Stimulated activated CD4-positive, alpha-beta T cell treated with anti-CD3 and anti-CD28 coated beads, Interleukin-15, amount 100 ng/mL, for 1 hour (primary cell): ENCODE measurements at places on chromosomes 11 and 22.
A peak's percentile ranks its signal among the peaks of the same experiment; 100 is the strongest.

- DNase-seq, result no peak
Measured at GRCh38 chr22:24594569-24595120, 1.8 kb upstream of the LRRC75B start.

DNA sequence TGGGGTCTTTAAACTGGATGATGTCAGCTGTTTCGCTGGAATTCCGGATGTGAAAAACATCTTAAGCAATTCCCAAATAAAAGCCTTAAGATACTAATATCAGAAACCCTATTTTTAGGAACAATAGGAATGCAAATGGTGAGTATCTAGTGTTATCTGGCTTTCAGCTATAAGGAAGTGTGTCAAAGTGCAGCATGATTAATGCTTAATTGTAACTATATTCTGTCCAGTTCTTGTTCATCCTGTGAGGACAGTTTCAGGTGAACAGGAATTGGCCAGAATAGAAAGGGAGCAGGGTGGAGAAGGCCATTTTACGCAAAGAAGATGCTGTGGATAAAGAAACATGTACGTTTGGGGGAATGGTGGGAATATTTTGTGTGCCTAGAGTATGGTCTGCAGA lies 108.2 kb downstream of the RASSF10 start:
- DNase-seq, result no peak

- no peak for DNase-seq
Measured at GRCh38 chr11:8381343-8381742, 117.7 kb upstream of the LMO1 start.

DNA sequence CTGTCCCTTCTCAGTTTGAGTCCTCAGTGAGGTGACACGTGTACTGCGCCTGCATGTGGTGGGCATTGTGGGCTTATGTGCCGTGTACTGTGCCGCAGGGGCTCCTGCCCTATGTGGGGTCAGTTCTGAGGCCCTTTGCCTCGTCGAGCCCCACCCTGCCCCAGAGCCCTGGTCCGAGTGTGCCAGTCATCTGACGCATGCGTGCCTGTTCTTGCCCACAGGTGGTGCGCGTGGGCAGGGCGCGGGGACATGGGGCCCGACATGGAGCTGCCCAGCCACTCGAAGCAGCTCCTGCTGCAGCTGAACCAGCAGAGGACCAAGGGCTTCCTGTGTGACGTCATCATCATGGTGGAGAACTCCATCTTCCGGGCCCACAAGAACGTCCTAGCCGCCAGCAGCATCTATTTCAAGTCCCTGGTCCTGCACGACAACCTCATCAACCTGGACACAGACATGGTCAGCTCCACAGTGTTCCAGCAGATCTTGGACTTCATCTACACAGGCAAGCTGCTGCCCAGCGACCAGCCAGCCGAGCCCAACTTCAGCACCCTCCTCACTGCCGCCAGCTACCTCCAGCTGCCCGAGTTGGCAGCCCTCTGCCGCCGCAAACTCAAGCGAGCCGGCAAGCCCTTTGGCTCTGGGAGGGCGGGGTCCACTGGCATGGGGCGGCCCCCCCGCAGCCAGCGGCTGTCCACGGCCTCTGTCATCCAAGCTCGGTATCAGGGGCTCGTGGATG lies 22.3 kb upstream of the TMEM191C start:
- no peak for DNase-seq

GRCh38 chr11:95156916-95157541 lies 67.4 kb downstream of the ENDOD1 start:
- DNase-seq, result no peak

DNA sequence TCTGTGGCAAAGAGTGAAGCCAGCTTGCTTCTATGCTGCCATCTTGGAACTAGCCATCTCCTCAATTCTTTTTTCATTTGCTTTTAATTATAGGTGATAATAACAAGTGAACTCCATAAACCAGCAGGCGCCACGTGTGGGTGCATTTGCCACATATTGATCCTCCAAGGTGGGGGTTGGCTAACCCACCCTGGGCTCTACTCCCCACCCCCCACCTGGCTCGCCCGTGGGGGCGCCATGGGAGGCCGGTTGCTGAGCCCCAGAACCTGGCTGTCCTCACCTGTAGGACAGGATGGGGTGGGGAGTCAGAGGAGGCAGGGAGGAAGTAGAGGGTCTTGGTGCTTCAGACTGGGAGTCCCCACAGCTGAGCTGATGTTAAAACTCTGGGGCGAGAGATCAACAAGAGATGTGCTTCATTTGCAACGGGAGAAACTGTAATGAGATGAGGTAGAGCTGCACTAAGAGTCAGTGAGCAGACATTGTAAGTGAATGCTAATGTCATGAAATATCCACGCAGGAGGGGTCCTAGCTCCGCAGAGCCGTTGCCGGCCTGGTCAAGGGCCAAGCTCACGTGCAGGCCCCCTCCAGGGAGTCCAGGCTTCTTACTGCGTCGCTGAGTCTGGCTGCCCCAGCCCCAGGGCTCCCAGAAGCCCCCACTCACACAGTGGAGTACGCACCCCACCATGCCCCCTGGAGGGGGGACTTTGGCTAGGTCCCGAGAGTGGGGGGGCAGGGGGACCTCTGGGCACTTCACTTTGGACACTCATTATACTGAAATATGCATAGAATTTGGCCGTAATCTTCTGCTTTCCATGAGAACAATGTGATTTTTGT lies 59.4 kb downstream of the BRD1 start:
- no peak for DNase-seq

DNA sequence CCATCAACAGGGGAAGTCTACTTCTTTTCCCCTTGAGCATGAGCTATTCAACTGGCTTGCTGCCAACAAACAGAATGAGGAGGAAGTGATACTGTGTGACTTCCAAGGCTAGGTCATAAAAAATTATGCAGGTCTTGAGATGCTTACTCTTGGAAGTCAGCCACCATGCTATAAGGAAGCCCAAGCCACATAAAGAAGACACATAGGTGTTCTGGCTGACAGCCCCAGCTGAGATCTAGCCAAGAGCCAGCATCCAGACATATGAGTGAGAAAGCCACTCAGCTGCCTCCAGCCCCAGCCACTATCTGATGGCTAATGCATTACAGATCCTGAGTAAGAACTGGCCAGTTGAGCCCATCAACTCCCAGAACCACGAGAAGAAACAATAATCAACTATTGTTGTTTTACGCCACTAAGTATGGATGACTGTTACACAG lies 31.0 kb upstream of the PPP2R1B start:
- no peak for DNase-seq

DNA sequence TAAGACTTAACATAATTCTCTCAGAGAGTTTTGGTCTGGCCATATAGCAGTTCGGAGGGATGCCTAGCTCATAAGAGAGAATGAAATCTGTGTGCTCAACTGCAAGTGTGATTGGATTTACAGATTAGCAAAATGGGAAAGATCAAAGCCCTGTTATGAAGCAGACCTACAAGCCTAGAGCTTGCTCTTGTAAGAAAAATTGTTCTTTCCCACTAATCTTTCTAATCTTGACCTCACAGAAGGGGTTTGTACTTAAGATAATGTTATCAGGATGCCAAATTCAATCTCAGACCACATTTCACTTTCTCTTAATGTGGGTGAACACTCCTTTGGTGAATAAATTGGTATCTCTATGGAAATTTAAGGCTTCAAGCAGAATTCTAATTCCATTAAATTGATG lies 267.2 kb downstream of the RAB38 start:
- no peak for DNase-seq

DNA sequence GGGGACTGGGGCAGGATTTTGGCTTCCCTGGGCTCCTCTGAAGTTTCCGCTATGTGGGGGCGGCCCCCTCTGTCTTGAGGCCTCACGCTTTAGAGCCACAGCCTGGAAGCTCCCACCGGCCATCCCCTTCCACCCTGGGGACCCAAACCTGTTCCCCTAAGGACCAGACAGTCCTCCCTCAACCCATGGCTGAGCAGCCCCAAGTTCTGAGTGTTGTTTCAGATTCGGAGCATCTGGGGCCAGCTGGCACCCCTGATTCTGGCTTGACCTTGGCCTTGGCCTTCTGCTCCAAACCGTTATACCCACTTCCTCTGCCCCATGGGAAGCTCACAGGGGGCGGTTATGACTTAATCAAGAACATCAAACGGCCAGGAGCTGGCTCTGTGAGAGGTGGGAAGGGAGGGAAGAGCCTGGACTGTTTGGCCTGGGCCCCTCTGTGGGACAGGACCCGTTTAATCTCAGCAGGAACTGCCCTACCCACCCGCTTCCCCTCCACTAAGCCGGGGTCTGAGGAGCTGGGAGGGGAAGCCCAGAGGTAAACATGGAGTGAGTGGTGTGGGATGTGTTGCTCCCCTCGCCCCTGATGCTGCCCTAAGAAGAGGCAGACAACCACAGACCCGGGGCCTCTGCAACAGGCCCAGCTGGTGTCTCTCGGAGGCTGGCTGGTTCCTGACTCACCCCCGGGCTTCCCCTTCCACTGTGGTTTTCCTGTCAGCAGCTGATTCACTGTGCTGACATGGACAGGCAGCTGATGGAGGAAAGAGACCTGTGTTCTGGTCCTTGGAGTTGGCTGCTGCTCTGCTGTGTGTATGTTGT lies 3.4 kb downstream of the CD82 start:
- peak; percentile 77 for DNase-seq

GRCh38 chr11:37089439-37089838 lies 491.4 kb upstream of the RAG2 start:
- no peak for DNase-seq

DNA sequence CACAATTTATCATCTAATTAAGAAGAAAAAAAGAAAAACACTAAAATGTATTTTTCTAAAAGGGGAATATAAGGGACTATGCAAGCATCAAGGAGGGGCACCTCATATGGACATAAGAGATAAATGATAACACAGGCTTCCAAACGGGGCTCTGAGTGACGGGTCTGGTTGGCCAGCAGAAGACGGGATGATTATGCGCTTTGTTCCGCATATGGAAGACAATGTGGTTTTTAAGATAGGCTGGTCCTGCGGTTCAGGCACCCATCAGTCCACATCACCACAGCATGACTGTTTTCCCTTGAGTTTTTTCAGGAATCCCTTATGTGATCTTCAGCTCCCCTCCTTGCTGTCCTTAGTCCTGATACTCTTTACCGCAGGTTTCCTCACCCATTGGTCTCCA lies 404.6 kb downstream of the OPCML start:
- DNase-seq, result no peak

DNA sequence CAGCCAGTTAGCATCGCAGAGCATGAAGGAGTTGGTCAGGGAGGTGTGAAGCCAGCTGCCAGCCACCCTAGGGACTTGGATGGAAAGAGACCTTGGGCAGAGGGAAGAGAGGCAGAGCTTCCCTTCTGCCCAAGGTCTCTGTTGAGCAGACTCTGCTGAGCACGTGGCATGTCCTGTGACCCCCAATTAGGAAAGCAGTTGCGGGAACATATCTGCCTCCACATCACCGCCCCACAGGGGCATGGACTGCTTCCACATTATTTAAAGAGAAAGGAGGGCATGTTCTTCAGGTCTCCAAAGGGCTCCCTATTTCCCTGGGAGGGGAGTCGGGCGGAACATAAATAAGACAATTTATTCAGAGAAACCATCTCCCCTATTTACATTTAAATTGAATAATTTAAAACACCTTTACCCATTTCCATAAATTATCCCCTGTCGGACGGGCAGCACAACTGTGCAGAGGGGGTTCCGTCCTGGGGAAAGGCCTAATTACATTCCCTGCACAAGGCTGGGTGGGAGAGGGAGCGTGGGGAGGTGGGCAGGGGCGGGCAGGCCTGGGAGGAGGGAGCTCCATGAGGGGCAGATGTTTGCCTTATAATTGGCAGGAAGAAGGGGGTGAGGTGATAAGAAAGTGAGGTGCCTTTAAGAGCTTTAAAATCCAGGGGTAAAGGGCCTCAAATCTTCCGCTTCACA lies 88.8 kb upstream of the THY1 start:
- DNase-seq, result no peak

DNA sequence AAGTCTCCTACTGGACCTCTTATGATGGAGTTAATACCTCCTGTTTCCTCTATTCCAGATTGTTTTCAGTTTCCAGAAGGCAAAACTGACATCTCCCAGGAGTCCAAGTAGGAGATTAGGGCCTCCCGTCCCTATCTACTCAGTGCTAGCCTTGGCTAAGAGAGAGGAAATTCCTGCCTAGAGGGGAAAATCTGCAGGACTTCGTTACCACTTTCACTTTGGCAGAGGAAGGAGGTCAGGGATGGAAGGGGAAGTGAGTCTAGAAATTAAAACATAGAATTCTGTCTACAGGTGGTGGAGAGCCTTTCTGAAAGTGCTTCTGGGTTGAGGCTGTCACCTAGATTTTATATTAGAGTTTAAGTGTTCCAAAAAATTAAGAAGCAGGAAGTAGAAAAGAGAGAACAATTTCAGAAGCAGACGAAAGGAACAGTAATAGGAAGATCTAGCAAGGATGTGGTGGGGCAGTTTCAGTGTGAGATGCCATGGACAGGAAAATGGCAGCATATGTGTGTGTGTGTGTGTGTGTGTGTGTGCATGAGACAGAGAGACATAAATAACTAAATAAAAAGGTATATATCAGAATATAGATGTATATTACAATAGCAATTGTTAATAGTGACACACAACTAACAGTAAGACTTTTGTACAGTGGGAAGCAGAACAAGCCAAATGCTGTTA lies 2.4 kb upstream of the TRIM68 start:
- DNase-seq, result no peak

DNA sequence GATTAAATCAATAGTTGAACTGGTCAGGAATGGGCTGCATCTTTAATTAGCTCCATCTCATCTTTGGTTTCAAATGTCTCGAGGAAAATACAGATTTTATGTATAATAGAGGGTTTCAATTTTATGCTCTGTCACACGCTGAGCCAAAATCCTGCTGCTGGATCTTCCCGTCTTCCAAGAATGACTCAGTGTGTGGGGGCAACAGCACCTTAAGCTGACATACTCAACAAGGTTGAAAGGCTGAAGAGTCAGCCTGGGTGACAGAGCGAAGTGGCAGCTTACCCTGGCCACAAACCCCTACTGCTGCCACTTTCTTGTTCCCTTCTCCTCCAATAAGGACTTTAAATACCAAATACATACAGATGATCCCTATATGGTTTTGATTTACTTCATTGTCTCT lies 9.0 kb upstream of the PCF11 start:
- no peak for DNase-seq

DNA sequence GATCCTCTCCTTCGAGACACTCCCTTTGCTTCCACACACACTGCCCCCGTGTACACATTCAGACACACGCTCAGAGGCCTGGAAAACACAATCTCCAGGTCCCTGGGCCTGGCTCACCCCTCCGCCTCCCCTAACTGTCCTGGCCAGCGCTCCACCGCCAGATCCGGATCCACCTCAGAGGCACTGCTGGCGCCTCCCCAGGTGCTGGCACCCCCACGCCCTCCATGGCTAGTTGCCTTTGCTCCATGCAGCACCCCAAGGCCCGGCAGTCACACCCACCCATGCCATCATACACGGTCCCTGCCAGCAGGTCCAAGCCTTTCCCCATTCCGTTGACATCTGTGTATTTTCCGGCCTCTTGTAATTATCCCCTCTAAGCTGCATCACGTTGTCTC lies 11.1 kb downstream of the SPTBN2 start:
- DNase-seq, result no peak
